ENCODE measurements at places on chromosomes 2 and 18.

DNA sequence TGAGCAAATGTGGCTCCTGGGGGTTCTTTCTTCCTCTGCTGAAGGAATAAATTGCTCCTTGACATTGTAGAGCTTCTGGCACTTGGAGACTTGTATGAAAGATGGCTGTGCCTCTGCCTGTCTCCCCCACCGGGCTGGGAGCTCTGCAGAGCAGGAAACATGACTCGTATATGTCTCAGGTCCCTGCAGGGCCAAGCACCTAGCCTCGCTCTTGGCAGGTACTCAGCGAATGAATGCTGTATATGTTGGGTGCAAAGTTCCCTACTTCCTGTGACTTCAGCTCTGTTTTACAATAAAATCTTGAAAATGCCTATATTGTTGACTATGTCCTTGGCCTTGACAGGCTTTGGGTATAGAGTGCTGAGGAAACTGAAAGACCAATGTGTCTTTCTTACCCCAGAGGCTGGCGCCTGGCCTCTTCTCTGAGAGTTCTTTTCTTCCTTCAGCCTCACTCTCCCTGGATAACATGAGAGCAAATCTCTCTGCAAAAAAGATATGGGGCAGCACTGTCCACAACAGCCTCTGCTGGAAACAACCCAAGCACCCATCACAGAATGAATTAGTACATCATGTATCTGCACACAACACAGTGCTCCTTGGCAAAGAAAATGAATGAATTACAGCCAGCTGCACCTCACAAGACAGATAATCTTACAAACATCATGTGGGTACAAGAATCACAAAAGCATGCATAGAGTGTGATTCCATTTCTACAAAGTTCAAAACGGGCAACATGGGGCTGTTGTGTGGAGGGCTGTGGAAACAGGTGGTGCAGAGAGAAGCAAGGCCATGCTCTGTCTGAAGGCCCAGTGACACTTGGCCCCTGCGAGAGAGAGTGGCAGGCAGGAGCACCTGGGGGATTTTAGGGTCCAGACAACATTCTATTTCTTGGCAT is 6.6 kb downstream of the IL1RN start:
- no peak for DNase-seq

GRCh38 chr2:14535156-14535555 is 97.4 kb upstream of the LRATD1 start:
- no peak for DNase-seq

DNA sequence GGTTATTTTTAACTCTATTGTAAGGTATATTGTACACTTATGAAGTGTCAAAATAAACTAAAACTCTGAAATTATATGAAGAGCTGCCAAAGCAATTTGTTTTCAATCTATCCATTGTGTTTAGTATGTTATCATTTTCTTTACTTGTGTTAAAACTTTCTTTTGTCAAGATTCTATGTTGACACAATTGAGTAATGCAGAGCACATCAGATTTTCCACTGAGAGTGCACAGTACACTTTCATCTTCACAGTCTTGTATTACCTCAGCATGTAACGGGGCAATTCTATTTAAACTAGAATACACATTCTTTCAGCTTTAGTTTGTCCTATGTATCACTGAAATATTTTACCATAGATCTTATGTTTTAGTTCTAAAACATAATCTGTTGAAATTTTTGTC is 304.4 kb upstream of the ZC3H15 start:
- DNase-seq = no peak

GRCh38 chr2:67534745-67535144 is 137.6 kb downstream of the ETAA1 start:
- DNase-seq = no peak

GRCh38 chr2:74944987-74945787 is 13.3 kb upstream of the POLE4 start:
- no peak for DNase-seq

DNA sequence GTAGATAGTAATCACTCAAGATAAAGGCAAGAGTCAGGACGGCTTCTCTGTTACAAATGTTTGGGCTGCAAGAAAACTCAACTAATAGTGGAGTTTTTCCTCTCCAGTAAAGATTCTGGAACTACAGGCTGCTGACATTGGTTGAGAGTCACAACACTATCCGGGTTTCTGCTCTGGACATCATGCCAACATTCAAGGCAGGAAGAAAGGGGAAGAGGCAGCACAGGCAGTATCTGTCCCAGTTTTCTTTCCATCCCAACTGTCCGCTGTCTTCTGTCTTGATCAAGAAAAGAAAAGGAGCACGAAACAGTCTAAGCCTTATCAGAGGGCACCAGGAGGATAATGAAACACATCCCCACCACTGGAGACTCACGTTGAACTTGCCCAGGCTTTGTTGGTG is 132.1 kb downstream of the MAIP1 start:
- no peak for DNase-seq

DNA sequence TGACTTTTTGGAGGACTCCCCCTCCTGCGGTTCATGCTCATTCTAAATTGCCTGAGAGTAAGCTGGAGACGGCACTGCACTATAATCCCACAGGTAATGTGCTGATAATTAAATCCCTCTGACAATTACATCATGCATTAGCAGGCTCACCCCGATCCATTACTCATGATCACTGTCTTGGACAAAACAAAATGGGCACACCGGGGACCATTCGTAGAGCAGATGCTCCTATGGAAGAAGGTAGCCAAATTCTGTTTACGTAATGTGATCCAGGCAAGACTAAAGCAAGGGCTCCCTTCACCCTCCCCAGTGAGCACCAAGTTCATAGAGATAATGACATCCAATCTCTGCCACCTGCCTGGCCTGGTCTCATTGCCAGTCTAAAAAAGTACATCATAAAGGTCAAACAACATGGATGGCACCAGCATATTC is 657.1 kb upstream of the SOX11 start:
- DNase-seq = no peak

GRCh38 chr18:11533513-11533890 is 75.9 kb upstream of the SLC35G4 start:
- DNase-seq = no peak

DNA sequence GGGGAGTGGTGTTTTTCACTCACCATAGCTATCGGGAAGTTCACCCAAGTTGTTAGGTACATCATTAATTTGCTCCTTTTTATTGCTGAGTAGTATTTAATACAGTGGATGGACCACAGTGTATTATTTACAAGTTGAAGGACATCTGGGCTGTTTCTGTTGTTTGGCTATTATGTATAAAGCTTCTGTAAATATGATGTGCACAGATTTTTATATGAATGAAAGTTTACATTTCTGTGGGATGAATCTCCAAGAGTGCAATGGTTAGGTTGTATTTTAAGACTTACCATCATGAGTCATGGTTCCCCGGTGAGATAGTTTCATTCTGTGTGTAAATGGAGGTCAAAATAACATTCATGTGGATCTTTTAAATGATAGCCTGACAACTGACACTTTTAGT is 337.4 kb downstream of the PTPRM start:
- DNase-seq = no peak

- no peak for DNase-seq
Observed at GRCh38 chr2:58856100-58856499, 615.0 kb upstream of the FANCL start.

- no peak for DNase-seq
Observed at GRCh38 chr2:236965021-236965840, 120.5 kb upstream of the COPS8 start.

DNA sequence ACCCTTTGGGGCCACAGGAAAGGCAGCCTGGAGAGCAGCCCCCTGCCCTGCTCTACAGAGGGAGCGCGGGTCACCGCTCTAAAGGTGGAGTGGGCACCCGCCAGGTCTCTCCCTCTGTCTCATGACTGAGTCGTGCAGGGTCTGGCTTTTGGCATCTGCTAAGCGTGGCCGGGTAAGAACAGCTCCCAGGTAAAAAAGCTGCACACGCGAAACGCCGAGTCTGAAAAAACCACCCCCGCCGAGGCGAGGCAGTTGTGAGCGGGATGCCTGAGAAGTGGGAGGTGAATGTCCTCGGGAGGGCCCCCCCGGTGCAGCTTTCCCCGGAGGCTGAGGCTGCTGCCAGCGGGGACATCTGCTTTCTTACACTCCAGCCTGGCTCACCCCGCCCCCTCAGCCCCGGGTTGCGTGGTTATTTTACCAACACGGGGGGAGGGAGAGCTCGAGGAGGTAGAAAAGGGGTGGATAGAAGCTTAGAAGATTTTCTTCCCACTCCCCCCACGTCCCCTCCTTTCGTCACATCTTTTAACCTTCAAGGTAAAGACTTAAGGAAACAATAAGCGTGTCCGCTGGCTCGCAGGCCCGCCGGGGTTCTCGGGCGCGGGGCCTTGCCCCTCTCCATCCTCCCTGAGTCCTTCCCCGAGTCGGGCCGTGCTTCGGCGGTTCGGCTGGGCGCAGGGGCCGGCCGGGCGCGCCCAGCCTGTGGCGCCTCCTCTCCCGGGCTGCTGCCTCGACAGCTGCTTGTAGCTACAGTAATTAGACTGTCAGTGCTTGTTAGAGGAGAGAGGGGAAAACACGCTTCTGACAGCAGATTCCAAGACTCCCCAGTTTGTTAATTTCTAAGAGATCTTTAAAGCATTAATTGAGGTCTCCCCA is 70.6 kb upstream of the PSMD14 start:
- peak; percentile 38 for DNase-seq

DNA sequence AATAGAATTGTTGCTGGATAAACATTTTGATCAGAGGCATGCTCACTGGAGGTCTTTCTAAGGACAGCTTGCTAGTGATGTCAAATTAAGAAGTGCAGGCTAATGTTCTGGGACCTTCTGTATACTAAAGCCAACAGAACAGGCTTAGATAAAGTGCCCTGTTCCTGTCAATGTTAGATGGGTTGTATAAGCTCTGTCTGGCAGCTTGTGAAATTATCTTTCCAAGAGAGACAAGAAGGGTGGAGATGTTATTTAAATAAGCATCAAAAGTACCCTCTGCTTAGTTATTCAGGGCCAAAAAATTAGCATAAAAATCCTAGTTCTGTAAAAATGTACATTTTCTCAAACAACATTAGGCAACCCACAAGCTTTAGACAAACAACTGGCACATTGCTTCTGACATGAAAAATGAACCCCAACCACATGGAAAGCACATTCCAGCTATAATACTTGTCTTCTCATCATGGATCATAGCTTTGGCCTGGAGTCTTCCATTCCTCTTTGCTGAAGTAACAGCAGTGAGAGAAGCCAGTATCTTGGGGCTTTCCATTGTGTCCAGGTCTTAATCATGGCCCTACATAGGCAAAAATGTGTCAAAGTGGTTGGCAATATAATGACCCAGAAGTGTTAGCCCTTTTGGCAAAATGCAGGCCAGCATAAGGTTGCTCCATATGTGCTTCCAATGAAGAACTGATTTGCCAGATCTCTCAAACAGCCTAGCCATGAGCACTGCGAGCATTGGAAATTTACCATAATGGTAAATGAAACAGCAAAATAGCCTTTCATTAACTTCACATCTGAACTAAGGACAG is 478.1 kb upstream of the ZNF804A start:
- DNase-seq = no peak

GRCh38 chr2:95353613-95354468 is 48.7 kb upstream of the FAHD2A start:
- DNase-seq = no peak

DNA sequence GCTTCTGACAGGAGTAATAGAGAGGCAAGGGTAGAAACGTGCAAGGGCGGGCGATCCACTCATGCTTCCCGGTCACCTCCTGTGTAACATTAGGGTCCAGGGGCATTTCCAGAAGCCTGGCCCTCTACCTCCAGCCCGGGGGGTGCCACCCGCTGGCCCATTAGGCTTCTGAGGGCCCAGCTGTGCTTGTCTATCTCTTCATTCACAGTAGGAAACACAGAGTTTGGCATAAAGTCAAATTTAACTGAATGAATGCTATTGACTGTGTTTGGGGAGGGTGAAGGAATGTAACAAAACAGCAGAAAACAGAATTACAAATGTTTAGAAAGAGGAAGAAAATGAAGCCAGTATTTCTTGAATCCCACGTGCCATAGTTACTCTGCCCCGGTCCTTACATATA is 112.4 kb upstream of the SLC66A3 start:
- no peak for DNase-seq

DNA sequence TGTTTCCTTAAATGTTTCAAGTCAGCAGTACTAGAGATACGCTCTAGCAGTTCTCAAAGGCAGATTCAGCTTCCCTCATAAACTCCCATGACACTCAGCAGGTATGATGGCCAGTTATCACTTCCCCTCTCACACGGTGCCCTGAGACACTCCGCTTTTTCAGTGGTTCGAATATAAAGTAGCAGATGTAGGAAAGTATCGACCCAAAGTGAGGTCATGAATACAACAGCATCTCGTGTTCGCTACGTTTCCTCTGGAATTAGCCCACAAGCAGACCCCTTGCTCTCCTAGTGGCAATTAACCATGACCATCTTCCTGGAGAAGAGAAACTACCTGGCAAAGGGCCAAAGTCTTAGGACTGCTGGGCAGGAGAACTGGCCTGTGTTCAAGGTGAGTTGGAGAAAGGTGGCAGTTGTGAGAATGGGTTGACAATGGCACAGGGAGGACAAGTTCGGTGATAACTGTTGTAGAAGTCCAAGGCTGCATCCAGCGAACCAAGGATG is 9.3 kb upstream of the AGBL5 start:
- DNase-seq = no peak

- DNase-seq = no peak
Observed at GRCh38 chr2:23497536-23497935, 112.6 kb downstream of the KLHL29 start.

DNA sequence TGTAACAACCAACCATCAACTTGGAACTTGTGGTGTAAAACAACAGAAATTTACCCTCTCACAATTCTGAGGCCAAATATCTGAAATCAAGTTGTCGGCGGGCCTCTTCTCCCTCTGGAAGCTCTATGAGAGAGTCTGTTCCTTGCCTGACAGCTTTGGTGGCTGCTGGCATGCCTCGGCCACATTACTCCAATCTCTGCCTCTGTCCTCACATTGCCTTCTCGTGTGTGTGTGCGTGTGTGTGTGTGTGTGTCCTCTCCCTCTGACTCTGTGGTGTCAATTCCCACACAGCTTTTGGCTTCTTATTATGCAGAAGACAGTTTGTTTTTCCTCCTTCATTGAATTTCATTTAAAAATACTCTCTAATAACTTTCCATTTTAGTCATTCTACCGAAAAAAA is 50.4 kb downstream of the ZDBF2 start:
- no peak for DNase-seq

GRCh38 chr2:2731101-2731815 is 400.2 kb upstream of the MYT1L start:
- DNase-seq = no peak

DNA sequence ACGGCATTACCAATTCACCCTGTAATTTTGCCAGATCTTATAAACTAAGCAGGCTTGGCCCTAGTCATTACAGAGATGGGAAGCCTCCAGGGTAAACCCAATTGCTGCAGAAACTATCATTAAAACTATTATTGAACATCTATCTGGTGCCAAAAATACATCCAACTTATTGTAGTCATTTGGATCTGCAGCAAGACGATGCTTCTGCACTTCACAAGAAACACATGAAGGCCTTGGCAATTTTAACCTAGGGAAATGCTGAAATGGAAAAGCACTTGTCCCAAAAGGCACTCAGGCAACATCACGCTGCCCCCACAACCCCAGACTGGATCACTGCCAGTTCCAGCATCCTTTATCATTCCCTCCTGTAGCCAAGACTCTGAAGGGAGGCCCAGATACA is 85.3 kb upstream of the ACVR2A start:
- no peak for DNase-seq

- no peak for DNase-seq
Observed at GRCh38 chr18:27967913-27968824, 208.8 kb downstream of the CDH2 start.

- no peak for DNase-seq
Observed at GRCh38 chr2:231181860-231182512, 16.4 kb upstream of the ARMC9 start.

Measured in T-helper 2 cell treated with Interferon-gamma antibody and Interleukin-4, amounts not matched to agents 5 μg/mL and 100 μg/mL, for 36 hours (primary cell).